Fibroblast of skin of left quadriceps (primary cell): ENCODE measurements at places on chromosomes 2 and 18.

GRCh38 chr2:233418052-233418760 lies 63.9 kb downstream of the DGKD start:
- DNase-seq, result no peak

- DNase-seq, result no peak
Measured at GRCh38 chr2:57444752-57445430, 601.7 kb upstream of the VRK2 start.

- DNase-seq, result peak; percentile 57
Measured at GRCh38 chr2:149894760-149895159, 307.2 kb upstream of the MMADHC start.

- DNase-seq, result no peak
Measured at GRCh38 chr2:138794724-138795123, 14.5 kb upstream of the NXPH2 start.

- no peak for DNase-seq
Measured at GRCh38 chr18:64882896-64883295, 734.0 kb upstream of the LINC00305 start.

DNA sequence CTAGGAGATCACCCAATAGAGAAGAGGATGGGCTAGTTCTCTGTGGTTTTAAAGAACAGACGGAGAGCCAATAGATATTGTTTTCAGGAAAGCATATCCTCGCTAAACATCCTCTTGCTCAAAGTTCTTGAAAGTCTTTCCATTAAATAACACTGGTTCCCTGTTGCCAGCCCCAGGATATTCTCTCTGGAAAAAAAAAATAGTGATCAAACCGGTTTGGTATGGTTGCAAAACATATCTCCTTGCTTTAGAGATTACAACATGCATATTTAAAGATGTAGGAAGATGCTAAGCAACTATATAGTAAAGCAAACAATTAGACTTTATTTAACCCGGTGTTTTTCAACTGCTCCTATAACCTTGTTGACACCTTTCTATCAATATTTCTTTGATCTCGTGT lies 211.4 kb downstream of the CMPK2 start:
- no peak for DNase-seq

GRCh38 chr2:2804528-2804927 lies 473.5 kb upstream of the MYT1L start:
- no peak for DNase-seq

- DNase-seq, result no peak
Measured at GRCh38 chr2:10210336-10210735, 87.8 kb downstream of the RRM2 start.

GRCh38 chr2:148042219-148042618 lies 21.3 kb downstream of the MBD5 start:
- DNase-seq, result peak; percentile 36
